GM04503 (cell line): ENCODE measurements at places on chromosomes 6 and 20.

DNA sequence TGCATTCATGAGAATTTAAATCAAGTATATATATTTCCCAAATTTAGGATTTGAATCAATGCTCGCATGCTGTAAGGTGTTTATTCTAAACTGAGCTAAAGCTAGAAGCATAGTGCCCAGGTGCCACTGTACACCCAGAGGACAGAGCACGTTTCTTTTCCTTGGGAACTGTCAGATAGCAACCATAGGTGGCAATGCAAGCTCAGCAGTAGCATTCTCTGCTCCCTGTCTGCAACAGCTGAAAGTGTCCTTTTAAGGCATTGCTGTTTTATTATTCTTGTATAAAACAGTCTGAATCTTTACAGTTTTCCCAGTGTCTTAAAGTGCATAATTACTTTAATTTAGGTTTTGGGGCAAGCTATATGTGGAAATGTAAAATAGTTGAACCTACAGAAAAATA lies 443.4 kb upstream of the MMS22L start:
- DNase-seq = no peak

DNA sequence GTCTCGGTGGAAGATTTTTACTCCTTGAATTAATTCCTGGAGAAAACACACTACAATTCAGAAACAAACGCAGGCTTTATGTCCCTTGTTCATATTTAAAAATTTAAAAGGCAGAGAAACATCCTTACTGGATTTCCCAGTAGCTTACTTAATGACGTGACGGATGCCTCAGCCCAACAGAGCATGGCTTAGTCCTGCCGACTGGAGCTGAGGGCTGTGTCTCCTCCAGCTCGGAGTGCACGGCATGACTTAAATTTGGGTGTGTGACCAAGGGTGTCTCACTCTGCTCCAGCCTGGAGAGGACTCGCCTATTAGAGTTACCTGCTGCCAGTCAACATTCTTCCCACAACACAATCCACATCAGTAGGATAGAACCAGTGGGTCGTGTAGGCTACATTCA lies 107.1 kb downstream of the PSMB1 start:
- DNase-seq = no peak

DNA sequence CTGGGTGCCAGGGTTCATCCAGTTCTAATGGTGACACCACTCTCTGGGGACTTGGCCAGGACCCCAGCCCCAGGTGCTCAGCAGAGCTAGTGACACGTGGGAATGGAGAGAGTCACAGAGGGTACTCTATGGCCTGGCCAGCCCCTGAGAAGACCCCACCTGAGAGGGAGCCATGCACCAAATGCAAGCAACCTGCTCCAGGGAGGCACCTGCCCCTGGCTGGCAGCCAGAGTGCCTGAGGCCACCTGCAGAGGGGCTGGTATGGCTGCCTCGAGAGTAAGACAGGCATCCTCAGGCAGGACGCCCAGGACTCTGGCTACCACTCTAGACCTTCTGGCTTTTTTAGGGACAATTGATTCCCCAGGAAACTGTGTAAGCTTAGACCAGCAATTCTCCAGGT lies 38.6 kb upstream of the CST7 start:
- DNase-seq = no peak

DNA sequence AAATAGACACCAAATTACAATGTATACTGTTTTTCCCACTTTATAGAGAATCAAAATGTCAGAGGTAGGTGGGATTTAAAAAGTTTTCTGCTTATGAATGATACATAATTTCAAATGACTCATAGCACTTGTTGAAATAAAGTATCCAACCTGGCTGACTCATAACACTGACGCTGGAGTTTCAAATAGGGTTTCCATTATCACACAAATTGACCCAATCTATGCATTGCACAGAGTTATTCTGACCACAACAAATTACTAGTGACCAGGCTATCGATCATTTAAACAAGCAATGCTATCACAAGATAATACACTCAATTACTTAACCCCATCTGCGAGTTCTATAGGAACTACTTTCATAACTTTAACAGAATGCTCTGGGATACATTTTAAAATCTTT lies 31.9 kb upstream of the PRELID3B start:
- no peak for DNase-seq
